Psoas muscle (tissue), 8 donors: ENCODE measurements at places on chromosomes 12 and 14. TPM values are rescaled to one million over a fixed set of nuclear protein-coding genes. Genes with fewer than 3 reads are reported as not detected.

The ZBTB39 gene
- 3.5 TPM for total RNA-seq

The HAL gene
- total RNA-seq, result not detected

The CPSF6 gene
- 26.1 TPM for total RNA-seq

DNA sequence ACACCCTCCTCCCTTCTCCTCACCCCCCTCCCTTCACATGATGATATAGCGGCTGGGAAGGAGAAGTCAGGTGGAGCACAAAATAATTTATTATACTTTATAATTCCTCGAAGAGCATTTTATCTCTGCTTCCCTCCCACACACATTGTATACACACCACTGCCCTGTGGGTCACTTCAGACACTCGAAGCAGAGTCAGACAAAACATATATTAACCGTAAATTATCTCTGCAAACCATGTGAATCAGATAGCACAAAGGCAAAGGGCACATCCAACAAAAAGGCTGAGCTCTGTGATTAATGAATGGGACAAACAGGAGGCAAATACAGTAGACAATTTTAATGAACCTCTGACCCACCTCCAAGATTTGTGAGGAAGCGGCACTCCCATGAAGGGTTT lies 450.7 kb downstream of the GALC start:
- DNase-seq, result no peak

- no peak for DNase-seq
Measured at GRCh38 chr14:64718762-64719161, 14.5 kb downstream of the PLEKHG3 start.

- no peak for DNase-seq
Measured at GRCh38 chr14:96049932-96050331, 10.8 kb downstream of the C14orf132 start.

DNA sequence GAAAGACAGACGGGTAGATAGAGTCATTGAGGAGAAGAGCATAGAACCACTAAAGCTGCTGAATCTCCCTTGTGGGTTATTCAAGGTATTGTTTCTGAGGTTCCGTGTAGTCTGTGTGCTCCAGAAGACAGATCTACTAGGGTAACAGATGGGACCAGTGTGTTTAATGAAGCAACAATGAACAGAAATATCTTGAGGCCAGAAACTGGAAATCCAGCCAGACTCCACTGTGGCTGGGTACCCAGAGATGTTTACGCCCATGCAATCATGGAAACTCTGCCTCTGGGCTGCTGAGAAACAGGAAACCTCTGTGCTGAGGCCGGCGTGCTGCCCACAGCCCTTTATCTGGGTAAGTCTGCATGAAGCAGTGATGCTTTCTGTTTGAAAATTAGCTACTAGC lies 8.3 kb downstream of the PROX2 start:
- DNase-seq, result no peak

GRCh38 chr12:103161582-103162362 lies 204.3 kb downstream of the ASCL1 start:
- DNase-seq, result no peak

DNA sequence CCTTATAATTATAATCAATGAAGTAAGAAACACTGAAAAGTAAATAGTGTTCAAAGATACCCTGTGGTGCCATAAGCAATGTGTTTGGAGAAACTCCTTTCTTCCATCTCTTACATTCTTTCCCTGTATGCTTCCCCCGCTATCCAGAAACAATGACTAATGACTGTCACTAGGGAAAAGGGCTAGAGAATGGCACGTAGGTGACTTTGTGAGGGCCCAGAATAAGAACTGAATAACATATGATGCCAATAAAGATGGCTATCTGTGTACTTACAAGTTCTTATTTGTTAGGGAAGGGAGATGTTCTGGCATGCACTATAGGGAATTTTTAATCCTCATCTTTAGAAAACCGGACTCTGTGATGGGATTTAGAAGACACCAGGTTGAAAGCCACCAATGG lies 4.7 kb upstream of the KRT7 start:
- no peak for DNase-seq

DNA sequence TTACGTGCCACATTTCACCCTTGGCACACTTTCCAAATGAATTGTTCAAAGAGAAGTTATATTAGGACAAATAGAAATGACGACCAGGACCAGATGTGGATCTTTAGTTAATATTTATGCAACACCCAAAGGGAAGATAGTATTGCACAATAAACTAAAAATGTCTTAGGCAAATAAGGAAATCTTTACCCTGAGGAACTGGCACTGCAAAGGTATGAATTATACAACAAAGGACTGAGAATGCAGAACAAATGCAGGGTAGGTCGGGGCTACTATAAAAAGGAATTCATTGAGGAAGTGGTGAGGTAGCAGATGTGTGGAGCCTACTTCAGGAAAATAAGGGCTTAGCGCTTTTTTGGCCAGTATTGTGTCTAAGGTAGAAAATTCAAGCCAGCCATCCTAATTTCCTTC lies 3.9 kb upstream of the TMTC2 start:
- DNase-seq, result no peak

DNA sequence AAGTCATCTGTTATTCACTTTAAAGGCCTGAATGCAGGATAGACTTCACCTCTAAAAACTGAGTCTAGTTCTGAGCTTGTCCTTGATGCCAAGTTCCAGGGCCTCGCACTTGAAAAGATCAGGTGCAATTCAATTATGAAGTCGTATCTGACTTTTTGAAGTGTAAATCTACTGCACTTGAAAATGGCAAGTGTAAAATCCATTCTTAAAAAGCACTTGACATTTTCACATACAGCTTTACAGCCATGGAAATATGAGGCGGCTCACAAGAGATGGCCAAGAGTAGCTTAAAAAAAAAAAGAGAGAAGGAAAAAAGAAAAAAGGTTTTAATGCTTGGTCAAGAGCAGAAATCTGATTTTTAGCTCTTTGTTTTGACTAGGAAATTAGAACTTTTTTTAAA lies 172.5 kb downstream of the GXYLT1 start:
- no peak for DNase-seq
